ENCODE measurements at places on chromosomes 5 and 9.
A peak's percentile ranks its signal among the peaks of the same experiment; 100 is the strongest.

DNA sequence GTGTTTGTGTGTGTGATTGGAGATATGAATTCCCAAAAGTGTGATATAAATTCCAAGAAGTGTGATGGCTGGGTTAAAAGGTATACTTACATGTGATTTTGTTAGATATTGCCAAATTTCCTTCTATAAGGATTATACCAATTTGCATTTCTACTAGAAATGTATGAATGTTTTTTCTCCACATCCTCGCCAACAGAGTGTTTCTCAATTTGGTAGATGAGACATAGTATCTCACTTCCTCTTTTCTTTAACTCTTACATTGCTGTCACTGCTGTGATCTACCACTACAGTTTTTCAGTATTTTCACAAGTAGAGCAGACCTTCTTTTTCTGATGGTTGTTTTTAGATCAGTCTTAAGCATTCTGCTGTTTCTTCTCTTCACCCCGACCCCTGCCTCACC lies 111.3 kb downstream of the FER start:
- peak; percentile 86 for DNase-seq

- no peak for DNase-seq
Observed at GRCh38 chr9:89804766-89805531, 200.1 kb downstream of the GADD45G start.

- peak; percentile 37 for DNase-seq
Observed at GRCh38 chr5:135829681-135830383, 4.6 kb upstream of the SLC25A48 start.

DNA sequence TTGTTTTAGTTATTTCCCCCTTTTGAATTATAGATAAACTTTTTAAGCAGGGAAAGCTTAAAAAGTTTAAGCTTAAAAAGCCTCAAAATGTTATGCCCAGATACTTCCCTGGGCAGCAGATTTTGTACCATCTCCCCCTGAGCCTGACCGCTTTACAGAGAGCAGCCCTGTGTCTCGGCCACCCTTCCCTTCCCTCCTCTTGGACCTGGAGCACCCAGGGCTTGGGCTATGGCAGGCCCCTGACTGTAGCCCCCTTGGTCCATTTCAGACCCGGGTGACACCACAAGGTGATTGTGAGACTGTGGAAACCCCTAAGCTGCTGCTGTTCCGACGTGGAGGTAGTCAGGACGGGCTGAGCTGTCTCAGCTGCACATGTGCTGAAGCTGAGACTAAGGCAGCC lies 97.7 kb downstream of the RALGPS1 start:
- DNase-seq = no peak

DNA sequence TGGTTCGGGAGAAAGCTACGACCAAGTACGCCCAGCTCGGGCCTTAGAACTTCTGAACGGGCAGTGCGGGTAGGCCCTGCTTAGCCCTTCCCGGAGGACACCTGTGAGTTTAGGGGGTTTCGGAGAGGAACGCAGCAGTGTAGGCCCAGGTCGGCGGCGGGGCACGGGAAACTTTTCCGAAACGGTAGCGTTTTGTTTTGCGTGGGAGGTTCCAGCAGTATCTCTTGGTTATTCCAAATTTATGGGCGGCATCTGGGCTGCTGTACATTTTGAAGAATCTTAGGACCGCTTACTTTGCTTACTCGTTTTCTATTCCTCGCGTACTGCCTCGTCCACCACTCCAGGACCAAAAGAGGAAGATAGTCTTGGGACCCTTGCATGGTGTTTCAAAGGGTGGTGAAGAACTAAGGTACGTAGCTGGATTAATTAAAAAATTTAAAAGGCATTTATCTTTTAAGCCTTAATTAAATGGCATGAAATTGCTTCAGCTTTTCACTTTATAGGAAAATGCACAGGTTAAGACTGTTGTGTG lies 492 bp downstream of the TENT2 start:
- peak; percentile 57 for DNase-seq

DNA sequence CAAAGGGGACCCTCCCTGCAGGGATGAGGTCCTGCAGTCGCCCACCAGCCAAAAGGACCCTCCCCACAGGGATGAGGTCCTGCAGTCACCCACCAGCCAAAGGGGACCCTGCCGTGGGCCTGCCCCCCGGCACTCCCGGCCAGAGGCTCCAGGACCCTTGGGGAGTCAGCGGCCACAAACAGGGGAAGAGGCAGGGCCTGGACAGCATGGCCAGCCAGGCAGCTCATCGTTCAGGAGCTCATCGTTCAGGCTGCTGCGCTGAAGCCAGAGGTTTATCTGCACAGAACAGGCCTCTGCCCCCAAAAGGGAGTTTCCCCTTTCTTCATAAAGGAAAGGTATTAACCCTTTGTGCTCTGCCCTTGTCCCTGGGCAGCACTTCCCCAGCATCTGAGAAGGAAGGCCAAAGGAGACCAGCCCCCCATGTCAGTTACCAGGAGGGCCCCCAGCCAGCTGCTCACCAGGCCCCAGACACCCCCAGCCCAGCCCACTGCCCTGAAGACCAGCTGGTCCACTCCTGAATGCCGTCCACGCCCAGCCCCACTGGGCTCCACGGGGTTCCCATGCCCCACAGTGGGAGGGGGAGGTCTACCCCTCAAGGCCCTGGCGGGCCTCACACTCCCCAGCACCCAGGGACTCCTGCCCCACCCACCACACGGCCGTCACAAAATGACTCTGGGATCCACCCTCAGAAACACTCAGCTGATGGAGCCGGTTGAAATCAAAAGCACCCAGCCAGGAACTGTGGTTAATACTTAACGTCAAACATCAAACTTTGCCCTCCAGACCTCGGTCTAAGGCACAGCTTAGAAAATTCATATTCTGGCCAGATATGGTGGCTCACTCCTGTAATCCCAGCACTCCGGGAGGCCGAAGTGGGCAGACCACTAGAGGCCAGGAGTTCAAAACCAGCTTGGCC lies 6.3 kb downstream of the SLC12A7 start:
- peak; percentile 60 for DNase-seq

DNA sequence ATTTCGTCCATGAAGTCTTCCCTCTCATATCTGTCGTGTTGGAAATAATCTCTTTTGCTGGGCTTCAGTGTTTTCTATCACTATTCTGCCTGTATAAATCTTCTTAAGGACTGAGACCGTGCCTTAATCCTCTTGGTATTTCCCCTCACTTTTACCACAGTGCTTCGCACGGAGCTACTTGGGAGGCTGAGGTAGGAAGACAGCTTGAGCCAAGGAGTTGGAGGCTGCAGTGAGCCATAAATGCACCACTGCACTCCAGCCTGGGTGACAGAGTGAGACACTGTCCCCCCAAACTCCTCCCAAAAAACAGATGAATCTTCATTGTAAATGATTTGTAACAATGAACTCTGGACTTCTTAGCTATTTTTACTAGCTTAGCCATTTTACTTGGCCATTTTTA lies 57.8 kb downstream of the PHAX start:
- DNase-seq = no peak

DNA sequence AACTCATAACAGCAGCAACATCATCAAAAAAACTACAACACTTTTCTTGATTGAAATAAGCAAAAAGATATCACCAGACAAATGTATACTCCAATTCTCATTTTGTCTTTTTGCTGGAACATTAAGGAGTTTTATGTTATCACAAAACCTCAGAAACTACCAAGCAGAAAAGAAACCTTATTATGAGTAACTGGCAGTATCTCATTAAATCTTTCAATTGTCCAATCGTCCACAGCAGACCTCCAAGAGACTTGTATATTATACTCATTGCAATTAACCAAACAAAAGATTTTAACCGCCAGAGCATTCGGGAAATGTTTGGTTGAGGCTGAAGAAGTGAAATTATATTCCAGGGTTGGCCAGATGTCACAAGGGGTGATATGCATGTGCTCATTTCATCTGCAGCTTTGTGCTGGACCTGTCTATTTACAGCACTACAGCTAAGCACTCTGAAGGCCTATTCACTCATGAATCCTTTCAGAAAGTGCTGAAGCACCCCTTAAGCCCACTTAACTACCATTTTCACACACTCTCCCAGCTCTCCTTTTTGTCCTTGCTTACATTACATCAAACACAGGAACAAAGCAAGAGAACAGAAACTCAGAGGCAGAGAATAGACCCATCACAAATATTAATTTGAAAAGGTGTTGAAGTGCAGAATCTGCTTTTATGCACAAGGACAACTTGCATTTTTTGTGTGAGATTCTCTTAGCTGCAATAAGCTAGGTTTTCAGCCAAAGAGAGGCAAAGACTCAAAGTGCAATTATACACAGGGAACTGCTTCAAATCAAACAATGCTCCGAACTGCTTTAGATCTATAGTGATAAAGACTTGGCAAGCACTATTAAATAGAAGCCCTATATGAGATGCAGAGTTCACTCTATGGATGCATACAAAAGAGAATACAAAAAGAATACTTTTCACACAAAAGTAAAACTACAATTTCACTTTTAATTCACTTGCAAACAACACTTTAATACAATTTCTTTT lies 150.4 kb upstream of the POU5F2 start:
- DNase-seq = no peak

- DNase-seq = no peak
Observed at GRCh38 chr9:28396058-28396457, 822.8 kb upstream of the C9orf72 start.
